Caco-2 (cell line): ENCODE measurements at places on chromosomes 1 and 21. TPM values are rescaled to one million over a fixed set of nuclear protein-coding genes. Genes with fewer than 3 reads are reported as not detected.

FCRL4 gene
- not detected in 2 replicates for total RNA-seq

AMPD1 gene
- total RNA-seq = not detected in 2 replicates

ARMH1 gene
- total RNA-seq = 0.37 TPM in 1 of 2 replicates, not detected in the other

PUSL1 gene
- total RNA-seq = 39.8 and 43.8 TPM in 2 replicates

S100A5 gene
- not detected in 2 replicates for total RNA-seq

TLCD4 gene
- total RNA-seq = 14.1 TPM in 2 replicates
